Right cardiac atrium (tissue), 5 donors: ENCODE measurements at places on chromosomes 3 and 15. TPM values are rescaled to one million over a fixed set of nuclear protein-coding genes. Genes with fewer than 3 reads are reported as not detected.

Gene ANKUB1
- not detected for total RNA-seq

Gene TMEM40
- 3.9 TPM for total RNA-seq

- DNase-seq: peak; percentile 71
Measured at GRCh38 chr3:65811086-65811761, 227.5 kb downstream of the MAGI1 start.

GRCh38 chr3:151750181-151750580, 16.5 kb downstream of the AADACL2 start:
- DNase-seq: no peak

DNA sequence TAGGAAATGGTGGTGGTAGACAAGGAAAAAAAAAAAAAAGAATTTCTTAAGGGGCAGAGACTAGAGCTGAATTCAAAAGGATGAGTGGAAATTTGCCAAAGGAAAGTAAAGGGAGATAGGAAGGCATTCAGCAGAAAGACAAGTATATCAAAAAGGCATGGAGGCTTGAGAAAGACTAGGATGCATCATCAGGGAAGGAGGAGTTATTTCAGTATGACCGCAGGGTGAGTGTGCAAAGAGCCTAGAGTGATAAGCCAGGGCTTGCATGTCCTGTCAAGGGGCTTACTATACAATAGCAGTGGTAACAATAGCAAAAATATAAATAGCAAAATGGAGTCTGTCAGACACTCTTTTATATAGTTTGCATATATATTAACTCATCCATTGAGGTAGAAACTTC, 112.0 kb downstream of the FRMD4B start:
- no peak for DNase-seq

DNA sequence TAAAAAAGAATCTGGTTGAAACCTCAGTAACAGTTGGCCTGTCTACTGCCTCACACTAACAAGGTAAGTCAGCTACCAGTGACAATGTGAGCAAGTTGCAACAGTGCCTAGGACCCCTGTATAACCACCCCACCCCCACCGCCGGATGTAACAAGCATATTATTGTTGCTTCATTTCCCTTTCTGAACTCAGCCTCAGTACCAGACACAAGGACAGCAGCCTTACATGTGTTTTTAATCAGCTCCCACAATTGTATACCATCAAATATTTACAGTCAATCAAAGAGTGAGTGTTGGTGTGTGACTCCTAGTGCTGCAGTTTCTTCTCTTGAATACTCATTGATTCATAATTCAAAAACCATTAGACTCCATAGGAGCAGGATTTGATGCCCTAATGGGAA, 96.4 kb downstream of the PYDC2 start:
- no peak for DNase-seq

Gene SAMD7
- total RNA-seq: not detected

Gene GOLGA8S
- 0.85 TPM for total RNA-seq

Gene LYZL4
- not detected for total RNA-seq

Gene ONECUT1
- not detected for total RNA-seq

GRCh38 chr3:59262076-59262498, 212.3 kb upstream of the CFAP20DC start:
- DNase-seq: no peak

GRCh38 chr3:20194793-20195460, 8.9 kb upstream of the SGO1 start:
- no peak for DNase-seq

GRCh38 chr15:81660976-81661375, 287.0 kb upstream of the TMC3 start:
- no peak for DNase-seq

Gene FOXB1
- total RNA-seq: not detected

Gene FGD5
- total RNA-seq: 21.2 TPM

- no peak for DNase-seq
Measured at GRCh38 chr15:99273801-99274200, 22.5 kb downstream of the LRRC28 start.

DNA sequence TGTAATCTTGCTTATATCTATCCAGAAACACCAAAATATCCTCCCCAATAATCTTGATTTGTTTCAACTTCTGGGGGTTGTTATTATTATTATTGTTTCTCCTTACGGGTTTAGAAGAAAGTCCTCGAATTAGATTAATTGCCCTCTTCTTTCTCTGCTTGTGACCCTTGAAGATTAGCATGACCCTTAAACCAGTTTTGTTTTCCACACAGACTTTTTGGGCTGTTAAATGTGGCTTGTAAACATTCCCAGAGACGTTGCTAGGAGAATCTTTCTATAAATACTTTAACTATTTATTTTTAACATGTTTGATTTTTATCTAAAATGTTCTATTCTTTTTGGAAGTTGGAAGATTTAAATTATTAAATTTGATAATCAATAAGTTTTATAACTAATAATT, 4.3 kb upstream of the SUCNR1 start:
- DNase-seq: no peak

- no peak for DNase-seq
Measured at GRCh38 chr3:46954178-46954577, 22.4 kb downstream of the CCDC12 start.

DNA sequence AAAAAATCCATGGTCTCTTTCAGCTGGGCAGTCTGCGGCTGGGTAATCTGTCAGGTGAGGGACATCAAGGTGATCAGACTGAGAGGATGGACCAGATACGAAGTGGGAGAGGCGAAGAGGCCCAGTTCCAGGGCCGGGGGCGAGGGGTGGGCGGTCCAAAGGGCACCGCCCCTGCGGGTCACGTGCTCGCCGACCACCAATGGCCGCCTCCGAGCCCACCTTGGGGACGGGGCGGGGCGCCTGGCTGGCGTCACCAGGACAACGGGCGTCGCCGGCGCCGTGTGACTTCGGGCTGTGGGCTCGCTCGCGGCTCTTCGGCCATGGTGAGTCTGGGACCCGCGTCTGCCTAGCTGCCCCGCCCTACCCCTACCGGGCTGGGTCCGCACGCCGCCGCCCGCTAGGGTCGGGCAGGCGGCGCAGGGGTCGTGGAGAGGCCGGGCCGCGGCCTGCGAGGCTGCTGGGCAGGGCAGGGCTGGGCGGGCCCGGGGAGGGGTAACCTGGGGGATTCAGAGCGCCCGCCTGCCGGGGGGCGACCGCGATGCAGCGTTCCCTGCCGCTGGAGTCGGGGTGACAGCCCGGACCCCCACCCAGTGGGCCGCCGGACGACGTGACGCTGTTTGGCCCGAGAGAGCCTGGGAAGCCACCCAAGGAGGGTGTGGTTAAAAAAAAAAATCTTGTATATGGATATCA, at the start of gene FBXL2:
TSS of gene FBXL2 (plus strand) at position 250 of the 690 bp plus-strand sequence. CDS start at position 321, 71 bp downstream.
- peak; percentile 90 for DNase-seq

Gene SLC24A5
- not detected for total RNA-seq

GRCh38 chr3:76349715-76350480, 564.5 kb upstream of the ZNF717 start:
- DNase-seq: no peak

Gene DPPA4
- total RNA-seq: 0.67 TPM

DNA sequence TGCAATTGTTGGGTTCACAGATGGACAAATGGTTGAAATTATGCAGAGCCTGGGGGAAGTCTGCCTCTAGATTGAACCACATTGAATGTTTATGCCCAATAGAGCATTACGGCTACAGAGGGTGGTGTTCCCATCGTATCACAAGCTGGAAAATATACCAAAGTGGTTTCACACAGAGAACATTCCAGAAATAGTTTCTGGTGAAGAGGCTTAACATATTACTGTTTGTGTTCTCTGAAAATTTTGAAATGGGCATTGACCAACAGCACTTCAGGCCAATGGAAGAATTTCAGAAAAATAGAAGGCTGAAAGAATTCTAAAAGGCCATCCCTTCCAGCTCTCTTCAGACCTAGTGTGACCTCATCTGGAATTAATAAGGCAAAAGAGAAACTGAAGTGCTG, 203.9 kb downstream of the NEK10 start:
- no peak for DNase-seq

GRCh38 chr3:39141171-39141995, 12.0 kb downstream of the CSRNP1 start:
- DNase-seq: peak; percentile 85

DNA sequence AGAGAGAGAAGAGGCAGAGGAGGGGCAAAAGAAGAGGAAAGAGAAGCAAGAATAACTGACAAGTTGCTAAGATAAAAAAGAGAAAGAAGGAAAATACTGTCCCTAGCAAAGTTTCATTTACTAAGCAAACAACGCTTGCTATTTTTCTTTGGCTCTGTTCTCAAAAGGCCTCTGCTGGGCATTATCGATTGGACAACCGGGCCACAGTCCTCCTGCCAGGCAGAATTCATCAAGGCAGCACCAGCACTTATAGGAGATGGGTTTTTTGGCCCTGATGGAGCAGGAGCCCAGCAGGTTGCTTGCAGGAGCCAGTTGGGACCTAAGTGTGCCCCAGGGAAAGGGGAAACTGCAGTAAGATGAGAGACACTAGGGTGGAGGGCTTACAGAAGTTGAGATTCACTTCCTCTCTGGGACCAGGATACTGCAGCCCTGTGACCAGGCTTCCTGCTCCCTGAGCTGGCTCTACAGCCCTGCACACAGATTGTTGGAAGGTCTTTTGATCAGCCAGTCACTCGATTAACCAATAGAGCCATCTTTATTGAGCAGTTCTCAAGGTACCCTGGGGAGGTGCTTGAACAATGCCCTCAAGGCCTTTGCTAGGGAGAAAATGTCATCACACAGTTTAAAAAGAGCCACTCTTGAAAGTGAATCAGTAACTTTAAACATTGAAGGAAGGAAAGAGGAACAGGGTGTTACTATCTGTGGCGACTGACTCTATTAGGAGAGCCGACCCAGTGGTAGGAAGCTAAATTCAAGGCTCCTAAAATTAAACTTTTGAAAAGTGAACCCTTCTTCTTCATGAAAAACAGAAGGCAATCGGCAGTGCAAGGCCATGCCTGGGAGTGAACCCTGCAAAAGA, 28.8 kb upstream of the GLCE start:
- peak; percentile 50 for DNase-seq

Gene IFT57
- 26.8 TPM for total RNA-seq

Gene IQCF5
- not detected for total RNA-seq

DNA sequence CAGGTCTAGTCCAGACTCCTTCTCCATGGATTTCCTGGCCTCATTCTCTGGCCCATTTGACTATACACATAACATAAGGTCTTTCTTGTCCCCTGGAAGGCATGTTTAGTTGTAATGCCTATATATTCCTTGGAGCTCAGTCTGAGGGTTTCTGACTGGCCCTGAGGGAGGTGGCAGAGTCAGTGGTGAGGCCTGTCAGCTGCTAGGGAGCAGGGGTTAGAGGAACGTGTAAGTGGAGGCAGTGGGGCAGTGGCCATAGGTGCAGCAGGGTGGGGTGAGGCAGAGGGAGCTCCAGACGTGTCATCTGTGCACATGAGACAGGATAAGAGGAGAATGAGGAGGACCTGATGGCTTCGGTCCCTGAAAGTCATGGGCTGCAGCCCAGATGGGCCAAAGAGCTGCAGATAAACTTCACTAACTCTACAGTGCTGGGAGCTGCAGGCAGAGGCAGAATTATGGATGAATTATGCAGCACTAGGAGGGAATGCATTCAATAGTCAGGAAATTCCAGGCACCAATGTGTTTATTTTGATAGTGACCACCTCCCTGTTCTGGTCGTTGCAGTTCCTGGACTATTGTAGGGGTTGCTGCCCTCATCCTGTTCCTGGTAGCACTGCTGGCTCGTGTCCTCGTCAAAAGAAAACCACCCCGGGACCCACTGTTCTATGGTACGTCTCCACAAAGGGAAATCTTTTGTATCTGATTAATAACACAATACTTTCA, 4.9 kb downstream of the TM6SF1 start:
- no peak for DNase-seq

- DNase-seq: no peak
Measured at GRCh38 chr3:85678713-85679112, 719.9 kb downstream of the CADM2 start.

- no peak for DNase-seq
Measured at GRCh38 chr3:119543147-119543546, 16.3 kb downstream of the CD80 start.

DNA sequence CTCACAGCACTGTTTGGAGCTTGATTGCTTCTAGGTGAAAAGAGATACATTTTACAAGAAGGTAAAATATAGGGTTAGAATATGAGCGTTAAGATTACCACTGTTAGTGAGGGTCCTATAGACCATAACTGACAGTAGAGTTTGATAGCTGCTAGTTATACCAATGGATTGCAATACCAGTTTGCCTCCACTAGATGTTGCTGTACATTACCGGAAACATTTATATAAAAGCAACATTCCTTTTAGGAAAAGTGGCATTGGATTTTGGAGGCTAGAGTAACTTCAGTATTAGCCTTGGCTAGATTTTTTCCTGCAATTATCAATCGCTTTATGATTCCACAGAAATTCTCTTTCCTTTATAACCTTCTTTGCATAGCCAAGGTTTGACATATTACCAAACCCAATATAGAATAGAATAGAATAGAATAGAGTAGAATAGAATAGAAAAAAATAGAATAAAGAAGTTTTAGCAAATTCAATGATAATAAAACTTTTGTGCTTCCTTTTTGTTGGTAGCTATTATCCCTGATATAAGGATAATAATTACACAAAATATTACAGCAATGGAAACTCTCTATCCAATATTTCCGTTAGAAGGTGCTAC, 1093.6 kb upstream of the ALCAM start:
- DNase-seq: no peak

DNA sequence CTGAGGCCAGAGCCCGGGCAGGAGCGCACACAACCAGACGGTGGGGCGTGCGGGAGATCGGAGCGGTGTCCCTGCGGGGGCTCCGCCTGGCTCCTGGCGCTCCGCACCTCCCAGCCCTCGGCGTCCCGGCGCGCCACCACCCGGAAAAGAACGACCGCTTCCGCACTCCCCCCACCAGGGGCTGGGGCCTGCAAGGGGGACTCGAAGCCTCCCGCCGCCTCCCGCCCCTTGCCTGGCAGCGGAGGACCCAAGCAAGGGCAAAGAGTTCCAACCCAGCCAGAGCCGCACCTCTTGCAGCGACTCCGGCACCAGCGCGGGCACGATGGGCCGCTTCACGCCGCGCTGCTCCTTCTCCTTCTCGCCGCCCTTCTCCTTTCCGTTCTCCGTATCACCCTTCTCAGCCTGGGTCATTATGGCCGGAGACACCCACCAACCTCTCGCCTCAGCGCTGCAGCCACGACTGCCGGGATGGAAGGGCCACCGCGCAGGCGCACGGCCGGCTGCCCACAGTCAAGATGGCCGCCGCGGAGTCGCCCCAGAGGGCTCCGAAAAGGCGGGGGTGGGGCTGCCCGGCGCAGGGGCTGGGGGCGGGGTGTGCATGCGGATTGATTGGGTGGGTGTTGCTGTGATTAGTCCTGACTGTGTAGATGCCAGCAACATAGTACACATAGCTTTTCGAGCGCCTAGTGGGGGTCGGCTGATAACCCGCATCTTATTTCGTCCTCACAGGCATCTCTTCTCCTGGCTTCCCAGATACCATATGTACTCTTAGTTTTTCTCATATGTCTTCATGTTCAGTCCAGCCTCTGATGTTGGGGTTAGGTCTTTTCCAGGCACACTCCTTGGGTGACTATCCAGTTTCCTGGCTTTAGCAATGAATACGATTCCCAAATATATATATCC, at the start of gene ACTR8:
TSS of gene ACTR8 (minus strand) at position 462 of the 903 bp plus-strand sequence. CDS start at position 411, 51 bp downstream.
- DNase-seq: peak; percentile 88

- DNase-seq: no peak
Measured at GRCh38 chr3:152234657-152235375, 33.9 kb upstream of the MBNL1 start.

Gene ZPLD1
- not detected for total RNA-seq

Gene CHRFAM7A
- total RNA-seq: 1.2 TPM

Gene AGTR1
- total RNA-seq: 21.5 TPM

GRCh38 chr3:105906836-105907235, 38.0 kb upstream of the CBLB start:
- DNase-seq: peak; percentile 34
